Cortex of kidney (tissue), 1 donor: ENCODE measurements at places on chromosomes 1 and 21.

- DNase-seq = no peak
Observed at GRCh38 chr1:19862944-19863343, 19.3 kb upstream of the OTUD3 start.

GRCh38 chr1:231597971-231598370, 28.6 kb upstream of the DISC1 start:
- DNase-seq = no peak

GRCh38 chr1:17356387-17357026, 15.5 kb upstream of the PADI6 start:
- DNase-seq = no peak

- no peak for DNase-seq
Observed at GRCh38 chr21:14453339-14454015, 70.5 kb upstream of the HSPA13 start.

GRCh38 chr1:209585197-209585596, 1.7 kb downstream of the CAMK1G start:
- DNase-seq = no peak

GRCh38 chr21:23402929-23403520, 2204.3 kb downstream of the MRPL39 start:
- no peak for DNase-seq

DNA sequence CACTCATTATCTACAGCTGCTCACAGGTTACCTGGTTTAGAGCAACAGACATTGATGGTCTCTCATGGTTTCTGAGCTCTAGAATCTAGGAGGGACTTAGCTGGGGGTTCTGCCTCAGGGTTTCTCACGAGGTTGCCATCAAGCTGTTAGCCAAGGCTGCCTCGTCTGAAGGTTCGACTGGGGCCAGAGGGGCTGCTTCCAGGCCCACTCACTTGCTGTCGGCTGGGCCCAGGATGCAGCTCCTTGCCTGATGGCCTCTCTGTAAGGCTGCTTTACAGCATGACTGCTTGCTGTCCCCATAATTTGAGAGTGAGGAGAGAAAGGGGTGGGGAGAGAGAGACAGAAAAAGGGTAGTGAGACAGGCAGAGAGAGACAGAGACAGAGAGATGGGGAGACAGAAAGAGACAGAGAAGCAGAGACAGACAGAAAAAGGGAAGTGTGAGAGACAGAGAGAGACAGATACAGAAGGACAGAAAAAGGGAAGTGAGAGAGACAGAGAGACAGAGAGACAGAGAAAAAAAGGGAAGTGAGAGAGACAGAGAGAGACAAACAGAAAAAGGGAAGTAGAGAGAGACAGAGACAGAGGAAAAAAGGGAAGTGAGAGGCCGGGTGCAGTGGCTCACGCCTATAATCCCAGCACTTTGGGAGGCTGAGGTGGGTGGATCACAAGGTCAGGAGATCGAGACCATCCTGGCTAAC, 106.8 kb upstream of the C1orf174 start:
- DNase-seq = no peak

GRCh38 chr1:152043870-152044269, 7.1 kb upstream of the S100A11 start:
- DNase-seq = no peak

DNA sequence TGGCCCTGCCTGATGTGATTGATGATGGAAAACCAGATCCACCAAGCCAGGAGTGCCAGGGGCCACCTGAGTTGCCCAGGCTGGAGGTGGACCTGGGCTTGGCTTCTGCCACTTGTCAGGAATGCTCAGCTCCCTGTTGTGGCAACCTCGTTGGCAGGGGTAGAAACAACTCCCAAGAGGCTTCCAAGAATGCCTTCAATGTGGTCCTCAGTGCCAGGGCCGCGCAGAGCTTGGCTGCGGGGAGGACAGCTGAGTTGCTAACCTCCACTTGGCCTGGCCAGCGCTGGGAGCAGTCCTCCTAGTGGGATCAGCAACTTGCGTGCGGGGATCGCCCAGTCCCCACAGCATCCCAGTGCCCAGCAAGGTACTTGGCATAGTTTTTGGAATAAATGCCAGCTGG, 9.0 kb downstream of the MYOM3 start:
- no peak for DNase-seq

GRCh38 chr1:67831850-67832513, 1.3 kb downstream of the GNG12 start:
- DNase-seq = no peak

- no peak for DNase-seq
Observed at GRCh38 chr1:225559902-225560301, 93.0 kb downstream of the ENAH start.

- DNase-seq = no peak
Observed at GRCh38 chr1:42081475-42081874, 71.7 kb upstream of the GUCA2B start.

DNA sequence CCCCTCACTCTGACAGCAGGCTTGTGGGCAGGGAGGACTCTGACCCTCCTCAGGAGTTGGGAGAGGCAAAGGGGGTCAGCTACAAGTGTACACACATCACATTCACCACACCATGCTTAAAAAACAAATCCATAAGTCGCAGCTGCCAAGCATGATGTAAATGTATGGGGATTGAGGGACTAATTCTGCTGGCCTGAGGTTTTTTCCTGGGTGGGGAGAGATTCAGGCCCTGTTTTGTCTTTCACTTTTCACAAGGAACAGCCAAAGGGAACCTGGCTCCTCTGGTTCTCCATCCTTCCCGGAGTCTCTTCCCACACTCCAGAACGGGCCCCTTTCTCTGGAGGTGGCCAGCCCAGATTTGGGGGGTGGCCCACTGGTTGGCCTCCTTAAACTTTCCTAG, 1.3 kb upstream of the MTARC2 start:
- DNase-seq = no peak

GRCh38 chr1:31802190-31803150, 13.4 kb downstream of the SPOCD1 start:
- DNase-seq = no peak

- DNase-seq = no peak
Observed at GRCh38 chr1:201361652-201362504, 15.6 kb downstream of the TNNT2 start.

DNA sequence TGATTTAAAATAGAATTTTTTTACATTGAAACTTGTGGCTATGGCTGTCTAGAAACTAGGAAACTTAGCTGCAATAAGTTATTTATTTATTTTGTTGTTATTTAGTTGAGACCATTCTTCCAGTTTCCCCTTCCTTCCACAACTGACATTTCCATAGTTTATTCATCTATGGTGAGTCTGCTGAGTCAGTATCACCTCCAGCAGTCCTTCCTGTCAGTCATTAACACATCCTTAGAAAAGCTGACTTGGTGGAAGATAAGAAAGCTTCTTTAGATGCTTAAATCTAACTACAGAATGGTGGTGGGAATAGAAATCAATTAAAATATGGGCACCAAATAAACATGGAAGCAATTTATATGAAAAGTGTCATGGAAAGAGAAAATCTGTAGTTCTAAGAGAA, 714.0 kb downstream of the RWDD3 start:
- no peak for DNase-seq

DNA sequence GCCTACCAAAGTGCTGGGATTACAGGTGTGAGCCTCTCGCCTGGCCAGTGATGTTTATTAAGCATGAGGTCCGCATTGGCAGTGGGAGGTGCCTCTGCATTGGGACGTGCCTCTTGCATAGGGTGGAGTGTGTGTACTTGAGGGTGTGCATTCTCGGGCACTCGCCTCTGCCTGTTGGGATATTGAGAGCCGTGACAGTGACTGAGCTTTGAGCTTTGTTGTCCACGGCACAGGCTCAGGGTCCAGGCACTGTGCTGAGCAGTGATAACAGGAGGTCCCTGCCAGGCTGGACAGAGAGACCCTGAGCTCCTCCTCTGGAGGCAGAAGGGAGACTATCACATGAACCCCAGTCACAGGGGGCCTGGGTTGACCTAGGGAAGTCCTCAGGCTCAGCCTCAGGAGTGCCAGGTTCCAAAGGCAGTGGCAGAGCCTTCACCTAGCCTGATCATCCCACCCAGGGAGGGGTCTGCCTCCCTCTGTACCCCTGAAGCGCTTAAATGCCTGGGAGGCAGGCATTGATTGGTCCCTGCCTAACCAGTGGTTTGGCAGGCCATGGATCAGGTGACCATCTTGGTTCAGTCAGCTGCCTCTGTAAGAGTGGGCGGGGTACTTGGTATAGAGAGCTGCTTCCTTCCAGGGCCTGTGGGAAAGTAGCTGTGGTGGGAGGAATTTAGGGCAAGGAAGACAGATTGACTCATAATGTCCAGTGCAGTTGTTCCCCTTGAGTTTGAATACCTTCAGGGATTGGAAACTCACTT, 213.8 kb upstream of the TMEM51 start:
- no peak for DNase-seq

- DNase-seq = no peak
Observed at GRCh38 chr1:203351037-203351625, at the start of gene FMOD. FMOD (minus strand) TSS chr1:203351122; CDS start chr1:203348270, 2,852 bp downstream.

GRCh38 chr21:45146306-45146705, 71.9 kb downstream of the ADARB1 start:
- no peak for DNase-seq

- DNase-seq = no peak
Observed at GRCh38 chr1:237316352-237316751, 274.4 kb downstream of the RYR2 start.

GRCh38 chr1:220426989-220427388, 100.9 kb upstream of the MARK1 start:
- no peak for DNase-seq

DNA sequence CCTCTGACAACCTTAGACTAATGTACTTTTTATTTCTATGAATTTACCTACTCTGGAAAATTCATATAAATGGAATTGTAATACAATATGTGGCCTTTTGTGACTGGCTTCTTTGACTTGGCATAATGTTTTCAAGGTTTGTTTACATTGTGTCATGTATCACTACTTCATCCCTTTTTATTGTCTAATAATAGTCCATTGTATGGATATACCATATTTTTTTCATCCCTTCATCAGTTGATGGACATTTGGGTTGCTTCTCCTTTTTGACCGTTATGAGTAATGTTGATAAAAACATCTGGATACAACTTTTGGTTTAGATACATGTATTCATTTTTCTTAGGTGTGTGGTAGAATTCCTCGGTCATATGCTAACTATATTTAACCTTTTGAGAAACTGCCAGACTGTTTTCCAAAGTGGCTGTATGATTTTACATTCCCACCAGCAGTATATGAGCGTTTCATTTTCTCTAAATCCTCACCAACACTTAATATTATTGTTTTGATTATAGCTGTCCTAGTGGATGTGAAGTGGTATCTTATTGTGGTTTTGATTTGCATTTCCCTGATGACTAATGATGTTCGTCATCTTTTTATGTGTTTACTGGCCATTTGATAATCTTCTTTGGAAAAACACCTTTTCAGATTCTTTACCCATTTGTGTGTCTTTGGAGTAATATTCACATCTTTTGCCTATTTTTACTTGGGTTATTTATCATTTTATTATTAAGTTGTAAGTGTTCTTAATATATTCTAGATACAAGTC, 3.5 kb downstream of the RO60 start:
- DNase-seq = no peak

- no peak for DNase-seq
Observed at GRCh38 chr1:23875382-23875781, 7.3 kb upstream of the FUCA1 start.

GRCh38 chr1:221394011-221394544, 347.8 kb downstream of the DUSP10 start:
- no peak for DNase-seq

- DNase-seq = no peak
Observed at GRCh38 chr1:106889583-106889982, 166.9 kb upstream of the PRMT6 start.

DNA sequence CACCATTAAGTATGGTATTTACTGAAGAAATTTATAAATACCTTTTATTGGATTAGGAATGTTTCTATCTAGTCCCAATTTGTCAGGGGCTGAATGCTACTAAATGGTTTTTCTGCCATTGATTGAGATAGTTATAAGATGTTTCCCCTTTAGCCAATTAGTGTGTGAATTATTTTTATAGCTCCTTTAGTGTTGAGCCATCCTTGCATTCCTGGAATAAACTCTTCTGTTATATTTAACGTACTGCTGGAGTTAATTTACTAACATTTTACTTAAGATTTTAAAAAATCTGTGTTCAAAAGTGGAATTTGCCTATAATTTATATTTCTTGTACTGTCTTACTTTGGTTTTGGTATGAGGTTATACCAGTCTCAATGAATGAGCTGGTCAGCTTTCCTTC, 25.4 kb upstream of the LRRC3 start:
- no peak for DNase-seq

DNA sequence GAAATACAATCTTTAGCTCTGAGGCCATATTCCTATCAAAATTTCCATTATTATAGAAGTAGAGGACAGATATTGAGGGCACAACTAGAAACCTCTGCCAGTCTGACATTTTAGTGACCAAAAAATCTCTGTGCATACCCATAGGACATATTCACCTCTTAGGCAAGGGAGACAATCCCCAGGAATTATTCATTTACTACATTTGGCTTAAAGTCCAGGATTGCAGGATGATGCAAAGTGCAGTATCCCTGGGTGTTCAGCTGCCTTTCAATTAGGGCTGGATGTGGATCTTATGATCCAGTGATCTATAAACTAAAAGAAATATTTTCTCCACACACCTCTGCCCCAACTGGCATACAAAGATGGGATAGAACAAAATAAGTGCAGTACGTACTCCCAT, 50.9 kb downstream of the PTGS2 start:
- no peak for DNase-seq

DNA sequence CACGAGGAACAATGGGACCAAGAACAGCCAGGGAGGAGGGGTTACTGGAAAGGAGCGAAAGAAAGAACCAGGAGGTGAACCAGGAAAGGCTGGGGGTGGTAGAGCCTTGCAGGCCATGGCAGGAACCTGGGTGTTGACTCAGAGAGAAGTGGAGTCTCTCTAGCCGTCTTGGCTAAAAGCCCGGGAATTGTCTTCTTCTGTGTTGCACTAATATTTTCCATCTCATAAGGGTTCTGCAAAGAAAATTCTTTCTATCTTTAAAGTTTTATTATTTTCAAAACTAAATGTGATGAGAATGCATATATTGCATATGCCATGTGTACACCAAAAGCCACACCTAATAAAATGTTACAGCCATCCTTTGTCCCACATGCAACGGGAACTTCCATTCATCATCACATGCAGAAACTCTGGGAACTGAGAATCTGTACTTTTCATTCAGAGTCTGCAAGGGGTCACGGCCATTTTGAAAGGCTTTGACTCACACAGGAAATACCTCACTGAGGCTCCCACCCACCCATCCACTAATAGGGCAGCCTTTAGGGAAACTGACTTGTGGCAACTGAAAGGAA, 38.0 kb downstream of the ERG start:
- DNase-seq = no peak

DNA sequence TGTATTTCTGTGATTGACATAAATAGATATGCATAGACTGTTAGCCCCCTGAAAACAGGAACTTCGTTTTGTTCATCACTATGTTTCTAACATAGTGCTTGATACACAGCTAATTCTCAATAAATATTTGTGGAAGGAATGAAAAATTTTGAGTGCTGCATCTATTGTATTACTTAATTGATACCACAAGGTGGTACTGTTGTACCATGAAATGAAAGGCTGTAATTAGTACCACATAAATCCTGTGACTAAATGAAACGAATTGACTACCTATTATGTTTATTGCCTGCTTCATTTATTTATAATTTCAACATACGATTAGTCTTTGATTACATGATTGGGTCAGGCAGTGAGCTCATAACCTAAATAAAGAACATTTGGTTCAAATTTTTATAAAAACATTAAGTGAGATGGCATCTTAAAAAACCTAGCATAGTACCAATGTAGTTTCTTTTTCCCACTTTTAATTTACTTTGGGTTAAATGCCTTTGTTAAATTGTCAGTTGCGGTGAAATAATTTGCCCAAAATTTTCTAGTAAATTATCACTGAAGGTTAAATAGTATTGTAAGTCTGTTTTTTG, 15.0 kb upstream of the TGFB2 start:
- no peak for DNase-seq
